ENCODE measurements at places on chromosomes 11 and 22.

DNA sequence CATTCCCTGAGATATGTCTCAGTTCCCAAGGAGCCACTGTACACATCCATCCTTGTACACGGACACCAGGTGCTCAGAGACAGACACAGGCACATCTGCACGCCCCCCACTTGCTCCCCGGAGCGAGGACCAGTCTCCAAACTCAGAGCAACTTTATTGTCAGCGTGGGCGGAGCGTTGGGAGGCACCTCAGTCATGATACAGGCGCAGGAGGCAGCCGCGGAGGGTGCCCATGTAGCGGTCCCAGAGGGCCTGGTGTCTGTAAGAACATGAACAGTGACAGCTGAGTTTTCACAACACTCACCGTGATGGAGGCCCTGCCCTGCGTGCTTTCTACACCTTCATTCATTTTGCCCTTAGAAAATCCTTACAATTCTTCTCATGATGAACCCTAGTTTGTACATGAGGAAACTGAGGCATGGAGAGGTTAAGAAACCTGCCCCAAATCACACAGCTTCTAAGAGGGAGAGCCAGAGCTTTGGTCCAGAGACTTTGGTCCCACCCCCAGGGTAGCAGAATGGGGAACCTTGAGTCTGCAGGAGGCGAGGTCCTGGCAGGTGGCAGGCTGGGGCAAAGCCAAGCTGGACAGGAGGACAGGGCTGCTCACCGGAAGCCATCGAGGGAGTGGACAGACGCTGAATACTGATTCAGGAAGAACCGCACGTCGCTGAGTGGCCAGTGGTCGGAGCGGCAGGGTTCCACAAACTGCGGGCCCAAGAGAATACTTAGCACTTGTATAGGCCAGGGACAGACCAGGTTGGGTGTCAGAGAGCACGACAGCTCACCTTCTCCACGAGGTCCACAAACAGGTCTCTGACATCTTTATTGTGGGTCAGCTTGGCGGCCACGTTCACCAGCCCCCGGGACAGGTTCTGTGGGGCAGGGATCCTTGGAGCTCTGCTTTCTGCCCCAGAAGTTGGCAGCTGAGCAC is 4.2 kb downstream of the FIBP start:
- DNase-seq: no peak

DNA sequence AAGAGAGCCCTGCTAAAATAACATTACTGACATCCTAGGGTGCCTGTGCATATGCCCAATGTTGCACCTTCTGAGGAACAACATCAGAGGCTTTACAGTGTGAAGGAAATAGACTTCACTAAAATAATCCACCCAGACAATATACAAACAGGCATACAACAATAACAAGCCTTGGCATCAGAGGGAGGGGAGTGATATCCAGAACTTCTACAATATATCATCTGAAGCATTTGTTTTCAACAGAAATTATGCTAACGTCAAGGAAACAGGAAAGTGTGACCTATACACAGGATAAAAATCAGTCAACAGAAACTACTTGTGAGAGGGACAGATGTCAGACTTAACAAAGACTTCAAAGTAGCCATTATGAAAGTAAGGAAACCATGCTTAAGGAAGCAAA is 81.3 kb downstream of the CTNND1 start:
- no peak for DNase-seq

DNA sequence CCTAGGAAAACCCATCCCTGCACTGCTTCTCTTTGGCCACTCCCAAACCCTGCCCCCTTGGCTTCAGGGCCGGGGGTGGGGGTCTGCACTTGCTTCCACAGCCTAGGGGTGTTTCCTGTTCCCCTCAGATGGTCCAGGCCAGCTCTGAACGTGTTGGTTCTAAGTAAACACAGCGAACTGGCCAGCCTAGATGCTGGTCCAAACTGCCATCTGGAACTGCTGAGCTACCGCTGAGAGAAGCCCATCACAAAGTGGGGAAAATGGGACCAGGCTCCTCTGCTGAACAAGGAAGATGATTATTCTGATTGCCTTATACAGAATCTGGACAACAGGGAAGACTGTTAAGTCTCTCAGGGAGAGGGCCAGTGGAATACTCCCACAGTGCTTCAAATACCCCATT is 23.5 kb upstream of the YPEL1 start:
- DNase-seq: no peak

- DNase-seq: no peak
Observed at GRCh38 chr22:50136581-50137015, 33.9 kb upstream of the PANX2 start.

DNA sequence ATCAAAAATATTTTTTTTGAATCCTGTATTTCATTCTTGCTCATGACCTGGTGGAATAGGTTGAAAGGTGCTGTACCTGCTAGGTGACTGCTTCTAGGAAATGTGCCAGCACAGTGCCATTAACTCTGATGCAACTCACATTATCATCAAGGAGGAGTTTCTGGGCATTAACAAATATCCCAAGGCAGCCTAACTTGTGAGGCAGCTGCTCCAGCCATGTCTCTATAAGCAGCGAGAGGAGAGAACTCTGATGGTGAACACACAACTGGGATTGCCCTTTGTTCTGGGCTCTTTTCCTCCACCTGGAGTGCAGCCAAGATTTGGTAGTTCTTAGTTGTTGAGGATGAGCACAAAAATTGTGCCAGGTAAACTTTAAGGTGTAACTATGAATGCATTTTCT is 25.6 kb downstream of the HEPHL1 start:
- DNase-seq: no peak
